ENCODE measurements at places on chromosomes 6 and 20. TPM values are rescaled to one million over a fixed set of nuclear protein-coding genes. Genes with fewer than 3 reads are reported as not detected.

- no peak for DNase-seq
These were observed 10.5 kb downstream of the CRISP3 start for GRCh38 chr6:49733680-49734079.

The MOG gene
- total RNA-seq: not detected

GRCh38 chr6:35474131-35474941, 6.1 kb downstream of the RPL10A start:
- no peak for DNase-seq

The C6orf132 gene
- 94.6 TPM for total RNA-seq

The ZKSCAN3 gene
- 5.4 TPM for total RNA-seq

DNA sequence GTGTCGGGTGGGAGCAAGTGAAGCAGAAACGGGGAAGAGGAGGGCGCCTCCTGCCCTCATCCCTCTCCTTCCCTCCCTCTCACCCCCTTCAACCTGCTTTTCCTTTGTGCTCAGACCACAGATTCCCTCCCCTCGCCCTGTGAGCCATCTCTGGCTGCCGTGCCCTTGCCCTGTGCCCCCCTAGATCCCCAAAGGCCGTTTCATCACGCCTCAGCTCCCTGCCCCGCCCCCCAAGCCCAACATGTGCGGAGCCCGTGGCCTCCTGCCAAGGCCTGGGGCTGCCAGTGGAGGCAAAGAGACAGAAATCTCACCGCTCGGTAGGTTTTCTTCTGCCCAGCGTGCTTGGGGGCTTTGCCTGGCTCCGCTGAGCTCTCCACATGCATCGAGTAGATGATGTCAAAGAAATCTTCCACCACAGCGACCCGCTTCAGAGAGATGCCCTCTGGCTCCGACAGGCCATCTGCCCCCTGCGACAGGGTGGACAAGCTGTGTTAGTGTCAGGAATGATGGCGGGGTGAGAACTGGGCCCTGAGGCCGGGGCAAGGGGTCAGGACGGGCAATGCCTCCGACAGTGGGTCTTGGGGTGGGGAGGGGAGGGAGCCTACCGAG, 57.6 kb downstream of the NOL4L start:
- DNase-seq: no peak

- DNase-seq: no peak
These were observed 70.0 kb downstream of the GFOD1 start for GRCh38 chr6:13417431-13417830.

DNA sequence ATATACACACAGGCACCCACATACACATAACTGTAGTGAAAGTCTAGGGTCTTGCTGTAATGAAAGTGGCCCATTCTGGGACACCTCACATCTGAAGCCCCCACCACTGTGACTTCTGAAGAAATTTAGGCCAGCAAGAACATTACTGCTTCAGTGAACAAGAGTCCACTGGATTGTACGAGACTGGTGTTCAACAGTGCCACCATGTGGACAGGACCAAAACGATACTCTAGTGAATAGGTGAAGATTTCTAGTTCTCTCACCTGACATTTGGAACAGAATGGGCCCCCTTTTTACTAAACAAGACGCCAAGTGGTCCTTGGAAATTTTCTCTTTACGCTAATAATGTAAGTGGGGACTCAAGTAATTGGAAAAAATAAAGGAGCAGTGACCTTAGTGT, 156.9 kb downstream of the MAFB start:
- no peak for DNase-seq

- DNase-seq: no peak
These were observed 23.7 kb downstream of the MLIP start for GRCh38 chr6:54134935-54135334.

The TXLNB gene
- total RNA-seq: 1.7 TPM

DNA sequence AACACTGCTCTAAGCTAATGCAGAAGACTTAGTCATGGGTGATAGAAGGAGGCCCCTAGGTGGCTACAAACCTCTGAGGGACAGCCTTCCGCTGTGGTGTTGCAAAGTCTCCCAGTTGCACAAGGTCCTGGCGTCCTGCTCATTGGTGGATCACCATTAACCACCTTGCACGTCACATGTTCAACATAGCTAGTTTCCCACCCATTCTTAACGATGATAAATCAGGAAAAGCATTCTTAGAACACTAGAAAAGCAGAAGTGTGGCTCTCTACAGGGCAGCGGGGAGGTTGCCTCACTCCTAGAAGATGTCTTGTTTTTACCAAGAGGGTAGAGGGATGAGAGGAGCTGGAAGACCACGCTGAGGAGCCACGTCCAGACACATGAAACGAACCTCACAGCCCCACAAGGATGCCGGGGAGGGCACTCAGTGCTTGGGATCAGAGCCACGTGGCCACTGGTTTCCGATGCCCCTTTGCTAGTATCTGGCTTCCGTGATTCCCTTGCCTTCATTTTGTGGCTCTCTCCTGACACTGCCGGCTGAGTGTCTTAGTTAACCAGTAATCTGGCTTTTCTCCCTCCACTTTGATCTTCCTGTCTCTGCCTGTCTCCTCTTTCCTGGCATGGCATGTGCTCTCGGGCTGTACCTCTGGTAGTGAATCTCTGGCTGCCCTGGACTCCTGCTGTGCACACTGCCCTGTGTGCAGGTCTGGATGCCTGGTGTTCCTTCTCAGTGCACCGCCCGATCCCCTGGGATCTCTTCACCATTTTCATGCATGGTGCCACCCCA, 91.4 kb upstream of the NEDD9 start:
- DNase-seq: peak; percentile 31

DNA sequence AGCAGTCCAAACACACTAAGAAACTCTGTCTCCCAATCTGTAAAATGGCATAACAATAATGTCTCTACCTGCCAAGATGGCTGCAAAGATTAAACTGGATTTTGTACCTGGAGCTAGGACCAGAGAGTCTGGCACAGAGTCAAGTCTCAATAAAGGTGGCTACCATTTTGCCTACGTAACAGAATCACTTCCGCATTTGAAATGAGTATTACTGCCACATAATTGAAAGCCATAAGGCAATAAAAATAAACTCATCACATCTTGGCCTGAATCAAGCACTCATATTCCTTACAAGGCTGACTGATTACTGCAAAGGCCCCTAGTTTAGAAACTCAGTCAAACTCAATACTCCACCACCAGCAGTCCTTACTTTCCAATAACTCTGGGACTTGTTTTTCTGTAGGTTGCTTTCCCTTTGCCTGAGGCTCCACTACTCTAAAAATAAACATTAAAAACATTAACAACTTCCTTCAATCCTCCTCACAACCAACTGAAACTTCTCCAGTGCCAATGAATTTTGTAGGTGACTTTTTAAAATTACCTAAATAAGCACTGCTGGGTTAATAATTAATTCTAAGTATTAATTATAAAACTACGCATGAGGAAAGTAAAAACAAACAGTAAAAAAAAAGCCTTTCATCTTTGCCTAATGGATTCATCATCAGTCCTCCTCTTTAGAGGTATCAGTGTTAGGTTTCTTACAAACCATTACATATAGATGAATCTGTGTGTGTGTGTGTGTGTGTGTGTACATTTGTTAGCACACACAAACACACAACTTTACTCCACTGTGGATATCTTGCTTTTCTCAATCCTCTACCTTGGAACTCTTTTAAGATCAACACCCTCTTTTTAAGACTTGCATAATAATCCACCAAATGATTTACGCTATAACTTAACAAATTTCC, 3.7 kb downstream of the KIF16B start:
- DNase-seq: no peak

The MUC21 gene
- total RNA-seq: not detected

DNA sequence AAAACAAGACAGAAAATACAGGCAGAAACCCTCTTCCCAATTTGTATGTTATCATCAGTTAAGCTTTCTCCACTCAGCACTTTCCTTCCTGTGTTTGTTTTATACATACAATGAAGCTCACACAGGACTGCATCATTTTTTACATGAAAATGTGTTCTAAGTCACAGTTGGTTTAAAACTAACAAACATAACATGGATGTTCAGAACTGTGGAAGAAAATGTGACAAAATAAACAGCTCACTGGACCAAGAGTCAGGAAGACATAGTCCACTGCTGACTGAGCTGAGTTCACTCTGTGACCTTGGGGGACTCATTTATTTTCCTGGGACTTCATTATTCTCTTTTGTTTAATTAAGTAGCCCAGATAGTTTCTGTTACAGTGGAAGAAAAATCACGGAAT, 331.5 kb downstream of the SYNE1 start:
- DNase-seq: no peak

DNA sequence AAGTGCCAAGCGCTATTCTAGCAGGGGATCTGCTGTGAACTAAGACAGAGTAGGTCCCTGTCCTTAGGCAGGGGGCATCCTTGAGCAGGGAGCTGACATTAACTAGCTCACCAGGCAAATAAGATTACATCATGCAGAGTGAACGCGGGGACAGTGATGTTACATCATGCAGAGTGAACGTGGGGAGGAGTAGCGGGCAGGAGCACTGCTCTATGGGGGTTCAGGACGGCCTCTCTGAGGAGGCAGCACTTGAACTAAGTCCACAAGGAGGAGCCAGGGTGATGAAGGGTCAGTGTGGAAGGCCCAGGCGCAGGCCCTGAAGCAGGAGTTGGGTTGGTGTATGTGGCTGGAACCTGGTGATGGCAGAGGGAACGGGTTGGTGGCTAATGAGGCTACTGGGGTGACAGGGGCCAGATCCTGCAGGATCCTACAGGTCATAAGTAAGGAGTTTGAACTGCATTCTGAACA, 38.7 kb downstream of the KAT14 start:
- no peak for DNase-seq

- DNase-seq: no peak
These were observed 19.8 kb downstream of the ADGRF5 start for GRCh38 chr6:46901882-46902314.

The BCAS1 gene
- 58.1 TPM for total RNA-seq

DNA sequence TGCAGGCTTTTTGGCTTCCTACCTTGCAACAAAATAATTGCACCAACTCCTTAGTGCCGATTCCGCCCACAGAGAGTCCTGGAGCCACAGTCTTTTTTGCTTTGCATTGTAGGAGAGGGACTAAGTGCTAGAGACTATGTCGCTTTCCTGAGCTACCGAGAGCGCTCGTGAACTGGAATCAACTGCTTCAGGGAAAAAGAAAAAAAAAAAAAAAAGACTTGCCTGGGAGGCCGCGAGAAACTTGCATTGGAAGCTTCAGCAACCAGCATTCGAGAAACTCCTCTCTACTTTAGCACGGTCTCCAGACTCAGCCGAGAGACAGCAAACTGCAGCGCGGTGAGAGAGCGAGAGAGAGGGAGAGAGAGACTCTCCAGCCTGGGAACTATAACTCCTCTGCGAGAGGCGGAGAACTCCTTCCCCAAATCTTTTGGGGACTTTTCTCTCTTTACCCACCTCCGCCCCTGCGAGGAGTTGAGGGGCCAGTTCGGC, 420 bp downstream of the SOX4 start:
- DNase-seq: peak; percentile 26

GRCh38 chr6:90192857-90193256, 103.8 kb downstream of the BACH2 start:
- no peak for DNase-seq

The PLN gene
- 7.6 TPM for total RNA-seq

DNA sequence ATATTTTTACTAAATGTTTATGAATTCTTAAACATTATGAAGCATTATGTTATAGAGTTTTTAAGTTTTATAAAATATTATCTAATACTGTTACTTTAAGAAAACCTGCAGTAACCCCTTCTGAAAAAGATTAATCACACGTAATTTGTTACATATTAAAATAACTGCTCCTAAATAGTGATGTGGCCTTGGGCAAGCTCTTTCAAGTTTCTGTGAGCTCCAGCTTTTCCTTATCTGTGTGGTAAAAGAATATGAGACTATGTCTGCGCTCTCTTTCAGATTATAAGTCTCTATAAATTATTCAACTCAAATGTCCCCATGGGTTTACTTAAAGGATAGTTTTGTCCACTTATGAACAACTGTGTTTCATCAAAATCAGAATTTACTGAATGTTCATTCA, 31.9 kb downstream of the HLA-DMB start:
- DNase-seq: no peak

DNA sequence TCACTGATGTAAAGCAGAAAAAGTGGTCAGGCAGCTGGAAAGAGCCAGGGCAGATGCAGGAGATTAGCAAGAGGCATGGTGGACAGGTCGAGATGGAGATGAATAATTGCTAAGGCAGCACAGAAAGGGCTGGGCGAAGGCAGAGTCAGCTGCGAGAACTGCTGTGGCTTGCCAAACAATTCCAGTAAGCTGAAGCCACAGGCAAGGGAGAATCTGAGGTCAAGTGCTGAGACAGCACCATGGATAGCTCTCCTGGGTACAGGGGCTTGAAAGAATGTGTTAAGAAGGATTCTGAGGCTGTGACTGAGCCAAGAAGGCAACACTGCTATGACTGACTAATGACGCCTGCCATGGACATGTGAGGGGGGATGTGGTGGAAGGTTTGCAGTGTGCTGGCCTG, 220.8 kb upstream of the FOXA2 start:
- no peak for DNase-seq

The ADGB gene
- total RNA-seq: not detected

The FNDC1 gene
- total RNA-seq: 1.7 TPM

DNA sequence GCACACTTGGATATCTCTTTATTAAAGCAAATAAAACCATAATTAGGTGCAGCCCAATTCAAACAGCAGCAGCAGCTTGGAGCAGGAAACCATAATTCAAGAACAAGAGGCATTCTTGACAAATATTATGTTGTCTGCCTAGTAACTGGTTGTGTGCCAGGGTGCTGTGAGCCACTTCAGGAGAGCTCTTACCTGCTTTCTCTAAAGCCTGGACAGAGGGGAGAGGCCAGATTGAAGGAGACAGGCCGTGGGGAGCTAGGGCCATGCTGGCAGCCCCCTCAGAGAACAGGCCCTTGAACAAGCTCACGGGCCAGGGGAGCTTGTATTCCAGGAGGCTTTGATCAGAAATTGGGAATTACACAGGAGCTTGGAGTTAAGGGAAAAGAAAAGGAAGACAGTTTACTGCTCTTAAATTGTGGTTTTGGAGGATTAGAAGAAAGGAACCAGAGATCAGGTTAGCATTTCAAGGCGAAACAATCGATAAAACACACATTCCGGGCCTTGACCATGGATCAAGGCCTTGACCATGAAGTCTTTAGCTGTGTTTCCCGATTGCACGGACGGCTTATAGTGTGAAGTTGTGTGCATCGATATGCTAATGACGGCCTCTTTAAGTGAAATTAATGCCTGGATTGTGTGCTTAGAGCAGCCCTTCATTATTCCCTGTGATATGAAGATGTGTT, 69.8 kb upstream of the NKX2-2 start:
- DNase-seq: no peak

DNA sequence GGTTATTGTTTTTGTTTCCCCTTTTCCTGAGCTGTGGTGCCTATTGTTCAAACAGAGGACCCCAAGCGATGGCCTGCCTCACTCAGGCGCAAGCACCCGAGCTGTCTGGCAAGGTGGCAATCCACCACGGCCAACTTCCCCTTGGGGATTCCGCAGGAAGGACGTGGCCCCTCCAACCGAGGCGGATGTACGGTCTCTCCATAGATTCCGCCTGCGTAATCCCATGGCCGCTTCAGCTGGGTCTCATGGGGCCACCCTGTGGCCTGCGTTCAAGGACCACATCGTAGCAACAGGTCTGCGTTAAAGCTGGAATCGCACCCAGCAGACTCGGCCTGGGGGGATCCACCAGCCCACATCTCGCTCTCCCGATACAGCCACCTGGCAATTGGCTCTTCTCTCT, 79.9 kb downstream of the CEBPB start:
- no peak for DNase-seq

The VWA7 gene
- total RNA-seq: 26.0 TPM

Measured in Peyer's patch (tissue), 4 donors.